ENCODE measurements at places on chromosomes 4 and X. TPM values are rescaled to one million over a fixed set of nuclear protein-coding genes. Genes with fewer than 3 reads are reported as not detected.

DNA sequence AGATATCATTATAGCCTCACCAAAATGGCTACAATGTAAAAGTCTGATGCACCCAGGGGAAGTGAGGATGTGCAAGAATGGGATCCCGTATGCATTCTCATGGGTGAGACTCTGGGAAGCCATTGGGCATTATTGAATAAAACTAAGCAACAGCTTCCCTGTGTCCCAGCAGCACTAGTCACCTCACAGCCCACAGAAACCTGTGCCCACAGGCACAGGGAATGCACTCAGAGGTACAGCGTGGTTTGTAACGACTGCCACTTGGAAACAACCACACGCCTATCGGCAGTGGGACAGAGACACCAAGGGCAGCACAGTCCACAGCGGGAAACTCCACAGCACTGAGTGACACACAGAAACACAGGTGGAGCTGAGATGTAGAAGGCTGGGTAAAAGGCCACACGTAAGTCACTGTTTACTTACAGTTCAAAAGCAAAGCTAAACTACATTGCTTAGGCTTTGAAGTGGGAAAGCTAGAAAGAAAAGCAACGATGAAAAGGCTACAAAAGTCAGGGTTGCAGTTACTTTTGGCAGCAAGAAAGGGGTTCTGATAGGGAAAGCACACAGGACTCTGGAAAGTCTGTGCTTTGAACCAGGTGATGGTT is 69.2 kb downstream of the HAUS3 start:
- no peak for DNase-seq

DNA sequence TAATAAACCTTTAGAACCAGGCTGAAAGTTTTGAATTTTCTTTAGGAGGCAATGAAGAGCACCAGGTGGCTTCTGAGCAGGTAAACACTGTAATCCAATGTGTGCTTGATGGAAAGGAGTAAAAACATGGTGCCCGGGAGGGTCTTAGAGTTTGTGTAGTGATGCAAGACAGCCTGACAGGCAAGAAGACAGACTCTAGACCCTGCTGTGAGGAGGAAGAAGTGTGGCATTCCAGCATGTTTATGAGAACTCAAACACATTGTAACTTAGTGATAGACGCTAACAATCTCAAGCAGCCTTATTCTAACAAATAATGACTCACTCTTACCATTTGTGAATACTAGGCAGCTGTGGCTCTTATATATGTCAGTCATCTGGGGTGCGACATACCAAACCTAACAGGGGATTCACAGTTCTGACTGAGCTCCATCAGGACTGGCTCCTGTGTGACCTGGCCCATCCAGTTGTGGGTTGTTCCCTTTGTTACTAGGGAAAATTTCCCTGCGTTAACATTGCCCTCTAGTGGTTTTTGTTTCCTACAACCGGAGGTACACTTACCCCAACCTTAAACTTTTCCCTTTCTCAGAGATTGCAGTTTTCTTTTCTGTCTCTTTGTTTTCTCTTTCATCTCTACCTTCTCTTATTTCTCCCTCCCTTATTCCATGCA is 53.8 kb downstream of the VSIG4 start:
- peak; percentile 50 for DNase-seq

The PWWP3B gene
- not detected for polyA plus RNA-seq

The ERAS gene
- polyA plus RNA-seq: not detected

GRCh38 chr4:185202984-185203485 is 765 bp downstream of the CFAP97 start:
- no peak for DNase-seq

Data from A549 (cell line).